ENCODE measurements at places on chromosomes 2 and 18.
A peak's percentile ranks its signal among the peaks of the same experiment; 100 is the strongest.

DNA sequence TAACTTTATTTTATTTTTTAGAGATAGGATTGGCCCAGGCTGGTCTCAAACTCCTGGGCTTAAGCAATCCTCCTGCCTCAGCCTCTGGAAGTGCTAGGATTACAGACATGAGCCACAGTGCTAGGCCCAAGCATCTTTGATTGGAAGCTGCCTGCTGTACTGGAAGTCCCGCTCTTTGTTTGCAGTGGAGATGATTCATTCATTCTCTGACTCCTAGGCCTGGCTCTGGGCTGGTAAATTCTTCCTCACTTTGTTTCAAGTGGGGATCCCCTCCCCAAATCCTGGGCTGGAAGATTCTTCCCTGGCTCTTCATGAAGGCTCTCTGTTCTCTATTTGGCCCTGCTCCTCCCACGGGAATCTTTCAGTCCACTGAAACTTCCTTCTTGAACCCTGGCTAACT, 81.9 kb downstream of the NEURL3 start:
- no peak for DNase-seq

DNA sequence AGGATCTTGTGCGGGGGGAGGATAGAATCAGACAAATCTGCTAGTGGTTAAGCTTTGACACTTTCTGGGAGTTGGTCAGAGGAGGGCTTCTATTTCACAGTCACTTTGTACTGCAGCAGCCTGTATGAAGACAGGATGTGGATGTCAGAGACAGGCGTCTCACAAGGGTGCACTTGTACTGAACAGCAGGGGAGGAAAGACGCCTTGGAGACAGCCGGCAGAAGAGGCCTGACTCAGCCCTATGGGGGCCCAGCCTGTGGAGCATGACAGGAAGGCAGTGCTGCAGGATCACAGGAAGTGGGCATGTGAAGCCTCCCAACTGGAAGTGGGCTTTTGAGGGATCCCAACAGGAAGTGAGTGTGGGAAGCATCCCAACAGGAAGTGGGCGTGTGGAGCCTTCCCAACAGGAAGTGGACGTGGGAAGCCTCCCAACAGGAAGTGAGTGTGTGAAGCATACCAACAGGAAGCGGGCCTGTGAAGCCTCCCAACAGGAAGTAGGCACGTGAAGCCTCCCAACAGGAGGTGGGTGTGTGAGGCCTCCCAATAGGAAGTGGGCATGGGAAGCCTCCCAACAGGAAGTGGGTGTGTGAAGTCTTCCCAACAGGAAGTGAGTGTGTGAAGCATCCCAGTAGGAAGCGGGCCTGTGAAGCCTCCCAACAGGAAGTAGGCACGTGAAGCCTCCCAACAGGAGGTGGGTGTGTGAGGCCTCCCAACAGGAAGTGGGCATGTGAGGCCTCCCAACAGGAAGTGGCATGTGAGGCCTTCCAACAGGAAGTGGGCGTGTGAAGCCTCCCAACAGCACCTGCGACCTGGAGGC, 212.3 kb downstream of the SNTG2 start:
- no peak for DNase-seq

DNA sequence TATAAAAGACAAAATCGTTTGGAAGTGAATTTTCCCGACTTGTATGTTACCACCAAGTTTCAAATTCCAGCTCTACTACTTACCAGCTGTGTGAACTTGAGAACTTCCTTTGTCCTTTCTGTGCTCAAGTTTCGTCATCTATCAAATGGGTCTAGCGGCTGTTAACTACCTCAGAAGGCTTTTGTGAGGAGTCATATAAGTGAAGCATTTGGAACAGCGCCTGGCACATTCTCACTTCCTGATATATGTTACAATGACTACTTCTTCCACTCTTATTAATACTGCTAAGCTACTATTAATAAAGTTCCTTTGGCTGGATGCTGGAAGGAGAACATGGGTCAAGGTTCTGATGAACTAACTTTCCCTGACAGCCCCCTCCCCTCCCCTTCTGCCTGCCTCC, 104.5 kb downstream of the MEIS1 start:
- no peak for DNase-seq

GRCh38 chr2:20089715-20090464, 38.5 kb upstream of the LAPTM4A start:
- no peak for DNase-seq

GRCh38 chr2:171822525-171823322, 71.3 kb downstream of the SLC25A12 start:
- no peak for DNase-seq

DNA sequence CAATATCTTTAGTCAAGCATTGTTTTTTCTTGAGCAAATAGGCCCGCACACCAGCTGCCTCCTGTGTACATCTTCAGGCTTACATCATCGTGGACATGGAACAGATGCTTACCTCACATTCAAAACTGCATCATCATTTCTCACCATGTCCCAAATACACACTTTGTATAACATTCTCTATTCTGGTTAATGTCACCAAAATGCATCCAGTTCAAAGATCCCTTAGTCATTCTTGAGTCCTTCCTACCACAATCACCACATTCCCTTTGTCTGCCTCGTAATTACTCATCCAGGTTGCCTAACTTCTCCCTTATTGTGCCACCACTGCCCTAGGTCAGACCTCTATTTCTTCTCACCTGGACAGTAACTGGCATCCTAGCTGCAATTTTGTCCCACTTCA, 373.7 kb upstream of the GALNT5 start:
- no peak for DNase-seq

GRCh38 chr2:44770221-44771195, 171.0 kb upstream of the SIX3 start:
- DNase-seq, result peak; percentile 85

GRCh38 chr2:168179592-168179991, 67.8 kb downstream of the STK39 start:
- peak; percentile 44 for DNase-seq

GRCh38 chr2:31296641-31297287, 62.8 kb downstream of the EHD3 start:
- DNase-seq, result no peak

DNA sequence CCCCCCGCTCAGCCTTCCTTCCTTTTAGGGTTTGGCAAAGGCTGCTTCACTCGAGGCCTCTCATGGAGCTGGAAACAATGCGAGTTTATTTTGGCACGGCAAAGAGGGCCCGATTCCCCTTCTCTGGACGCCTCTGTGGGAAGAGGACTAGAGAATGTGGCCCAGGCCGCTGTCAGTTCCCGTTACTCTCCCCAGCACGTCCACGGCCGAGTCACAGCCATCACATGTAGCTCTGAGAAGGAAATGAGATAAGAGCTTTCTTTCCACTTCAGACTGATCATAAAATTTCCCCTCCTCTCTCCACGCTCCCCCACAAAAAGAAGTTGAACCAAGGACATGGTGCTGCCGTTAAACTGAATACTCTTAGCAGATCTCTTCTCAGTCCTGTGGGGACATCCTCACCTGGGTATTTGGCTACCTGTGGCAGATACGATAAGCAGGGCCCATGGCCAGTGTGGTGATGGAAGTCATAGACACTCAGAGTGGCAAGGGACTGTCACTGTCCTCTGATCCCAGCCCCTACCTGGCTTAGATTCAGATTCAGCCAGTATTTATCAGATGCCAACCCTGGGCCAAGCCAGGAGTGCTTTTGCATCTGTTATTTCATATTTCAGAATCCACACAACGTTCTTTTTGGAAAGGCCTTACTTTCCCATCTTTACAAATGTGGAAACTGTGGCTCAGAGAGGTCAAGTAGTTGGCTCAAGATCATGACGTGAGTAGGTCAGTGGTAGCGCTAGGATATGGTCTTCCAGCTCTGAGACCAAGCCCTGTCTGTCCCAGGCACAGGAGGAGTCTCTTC, 101.2 kb downstream of the MCFD2 start:
- DNase-seq, result no peak

DNA sequence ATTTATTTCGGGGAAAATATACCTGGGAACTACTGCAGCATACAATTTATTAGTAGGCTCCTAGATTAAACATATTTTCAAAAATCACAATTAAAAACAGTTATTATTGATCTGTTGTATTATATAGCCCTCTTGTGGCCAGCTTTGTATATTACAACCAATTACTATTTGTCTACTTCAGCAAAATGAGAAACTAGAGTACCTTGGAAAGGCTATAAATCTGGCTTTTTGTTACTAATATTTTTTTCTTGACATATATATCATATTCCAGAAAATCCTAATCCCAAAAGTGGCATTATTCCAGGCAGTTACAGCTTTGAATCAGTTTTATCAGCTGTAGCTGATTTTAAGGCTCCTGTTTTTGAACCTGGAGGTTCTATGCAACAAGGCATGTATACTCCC, 101.2 kb downstream of the UBR3 start:
- DNase-seq, result peak; percentile 69

DNA sequence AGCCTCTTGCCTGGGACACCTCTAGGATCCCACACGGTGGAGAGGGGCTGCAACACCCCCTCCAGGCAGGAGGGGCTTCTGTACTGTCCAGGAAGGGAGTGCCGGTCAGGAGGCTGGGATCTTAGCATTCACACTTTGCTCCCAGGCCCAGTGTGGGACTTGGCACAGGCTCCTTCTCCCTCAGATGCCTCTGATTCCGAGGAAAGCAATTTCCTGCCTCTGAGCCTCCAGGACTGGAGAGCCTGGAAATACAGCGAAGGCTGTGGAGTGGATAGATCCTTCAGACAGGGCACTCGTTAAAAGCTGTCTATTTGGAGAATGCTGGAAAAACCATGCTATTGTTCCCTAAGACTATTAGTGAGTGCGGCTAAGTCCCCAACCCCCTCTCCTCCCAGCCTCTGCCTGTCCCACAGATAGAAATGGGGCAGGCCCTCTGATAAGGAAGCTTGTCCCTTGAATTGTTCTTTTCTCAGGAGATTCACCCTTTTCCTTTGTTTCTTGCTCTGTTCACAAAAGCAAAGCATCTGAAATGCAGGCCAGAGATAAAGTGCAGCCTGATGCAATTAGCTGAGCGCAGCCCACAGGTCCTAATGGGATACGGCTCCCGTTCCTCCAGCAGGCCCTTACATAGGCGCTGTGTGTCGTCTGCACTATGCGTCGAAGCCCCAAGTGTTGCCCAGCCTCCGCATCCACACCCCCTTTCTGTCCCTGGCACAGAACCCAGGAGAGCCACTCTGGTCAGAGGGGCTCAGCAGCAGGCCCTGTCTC, 252.2 kb downstream of the KLHL29 start:
- peak; percentile 46 for DNase-seq

DNA sequence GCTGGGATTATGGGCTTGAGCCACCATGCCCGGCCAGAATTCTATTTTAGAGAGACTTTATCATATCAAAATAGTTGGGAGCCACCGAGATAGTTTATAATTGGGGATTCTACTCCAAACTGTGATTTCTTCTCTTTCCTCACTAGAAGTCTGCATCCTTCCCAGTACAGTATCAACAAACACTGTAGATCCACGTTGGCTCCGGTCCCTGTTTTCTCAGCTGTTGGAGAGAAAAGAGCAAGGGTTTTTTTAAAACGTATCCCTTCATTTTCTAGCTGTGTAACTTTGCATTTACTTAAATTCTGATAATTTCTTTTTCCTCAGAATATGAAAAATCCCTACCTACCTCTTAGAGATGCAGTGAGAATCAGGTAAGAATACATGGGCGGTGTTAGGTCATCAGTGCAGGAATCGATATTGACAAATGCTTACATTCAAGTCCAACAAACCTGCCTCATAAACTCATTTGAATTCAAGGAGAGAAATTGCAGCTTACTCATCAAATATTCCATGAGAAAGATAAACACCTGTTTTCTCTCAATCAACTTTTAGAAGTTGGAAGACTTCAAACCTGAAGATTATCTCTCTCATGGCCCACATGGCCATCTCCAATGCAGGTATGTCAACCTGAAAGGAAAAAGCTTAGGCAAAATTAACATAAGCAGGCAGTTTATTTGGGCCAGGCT, 17.7 kb upstream of the PDCL3 start:
- DNase-seq, result no peak

GRCh38 chr2:195656161-195656858, 716 bp upstream of the SLC39A10 start:
- peak; percentile 71 for DNase-seq

- DNase-seq, result peak; percentile 94
Measured at GRCh38 chr2:45814951-45815621, 163.6 kb downstream of the PRKCE start.

GRCh38 chr18:44850001-44850400, 169.3 kb downstream of the SETBP1 start:
- DNase-seq, result no peak

GRCh38 chr2:62505109-62505749, 766 bp downstream of the TMEM17 start:
- DNase-seq, result no peak

- no peak for DNase-seq
Measured at GRCh38 chr2:128467321-128467969, 148.8 kb upstream of the HS6ST1 start.

All from NCI-H82 (cell line).